ENCODE measurements at places on chromosomes 3 and 15. TPM values are rescaled to one million over a fixed set of nuclear protein-coding genes. Genes with fewer than 3 reads are reported as not detected.

- no peak overlapping the region for H3K27ac ChIP-seq
Measured at GRCh38 chr3:194522579-194523046, 35.8 kb upstream of the ATP13A3 start.

DNA sequence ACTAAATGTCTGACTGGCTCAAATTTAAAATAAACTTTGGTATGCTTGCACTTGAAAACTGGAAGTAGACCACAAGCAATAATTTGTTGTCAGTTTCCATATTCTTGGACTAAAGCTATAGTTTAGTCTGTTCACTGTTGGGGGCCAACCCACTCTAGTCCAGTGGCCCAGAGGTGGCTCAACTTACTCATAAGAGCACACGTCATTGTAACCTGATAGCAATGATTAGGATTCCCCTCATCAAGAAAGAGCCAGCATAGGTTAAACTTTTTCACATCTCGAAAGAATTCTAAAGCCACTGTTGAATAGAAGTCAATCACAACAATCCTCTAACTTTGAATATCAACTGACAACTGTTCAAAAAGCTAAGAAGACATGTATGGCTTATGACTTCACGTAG lies 147.0 kb downstream of the MEIS2 start:
- no peak for DNase-seq
- no peaks in the 10 kb centered on the region for H3K27me3 ChIP-seq
- H3K27ac ChIP-seq: no peak overlapping the region
- peaks cover 14% of the 10 kb centered on the region for H3K4me1 ChIP-seq
- H3K4me3 ChIP-seq: no peak overlapping the region
- H3K36me3 ChIP-seq: no peaks in the 10 kb centered on the region

DNA sequence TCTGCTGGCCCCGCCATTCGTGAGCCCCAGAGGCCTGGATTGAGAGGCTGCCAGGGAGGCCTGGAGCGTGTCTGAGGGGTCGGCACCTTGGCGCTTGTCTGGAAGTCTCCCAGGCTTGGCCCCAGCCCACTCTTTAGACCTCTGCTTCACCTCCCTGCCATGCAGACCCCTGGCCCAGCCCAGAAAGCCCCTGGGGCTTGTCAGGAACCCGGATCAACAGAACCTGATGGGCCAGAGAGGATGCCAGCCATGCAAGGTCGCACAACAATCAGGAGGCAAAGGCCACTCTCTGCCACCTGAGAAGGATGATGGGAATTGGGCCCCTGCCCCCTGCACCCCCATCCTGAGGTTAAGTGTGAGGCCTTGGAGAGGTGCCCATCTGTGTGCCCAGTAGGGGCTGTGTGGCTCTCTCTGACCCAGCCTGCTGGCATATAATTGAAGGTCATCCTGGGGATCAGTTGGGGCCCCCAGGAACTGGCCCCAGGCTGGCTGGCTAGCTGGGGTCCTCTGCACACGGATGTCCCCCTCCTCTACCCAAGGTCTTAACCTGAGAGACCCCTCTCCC lies 103.3 kb upstream of the SLC6A6 start:
- no peaks in the 10 kb centered on the region for H3K27me3 ChIP-seq
- no peak overlapping the region for H3K4me3 ChIP-seq
- DNase-seq: no peak
- H3K36me3 ChIP-seq: no peaks in the 10 kb centered on the region

DNA sequence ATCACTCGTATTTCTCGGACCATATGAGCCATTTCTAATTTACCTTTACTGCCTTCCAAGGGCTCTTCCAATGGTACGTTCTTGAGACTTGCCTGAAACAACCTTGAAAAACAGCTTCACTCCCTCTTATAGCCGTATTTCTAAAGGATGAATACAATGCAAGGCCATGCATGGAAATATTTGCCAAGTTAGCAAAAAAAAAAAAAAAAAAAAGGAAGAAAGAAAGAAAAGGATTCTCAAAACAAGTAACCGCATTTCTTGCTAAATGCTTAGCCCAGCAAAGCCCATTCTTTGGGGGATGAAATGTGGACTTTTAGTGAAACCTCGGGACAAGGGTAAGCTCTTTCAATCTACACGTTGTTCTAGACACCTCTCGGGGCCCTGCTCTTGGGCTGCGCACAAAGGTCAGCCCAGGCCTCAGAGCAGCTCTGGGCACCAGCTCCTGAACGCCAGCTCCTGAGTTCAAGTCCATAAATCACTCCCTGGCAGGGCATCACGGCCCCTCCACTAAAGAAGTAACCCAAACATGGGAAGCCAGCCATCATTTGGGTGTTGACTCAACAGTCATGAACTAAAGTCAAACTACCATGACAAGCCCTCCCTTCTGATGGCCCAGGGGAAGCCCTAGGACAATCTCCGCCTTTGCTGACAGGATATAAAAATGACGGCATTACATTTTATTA lies 132.7 kb downstream of the ADAMTS17 start:
- no peak overlapping the region for H3K4me3 ChIP-seq
- DNase-seq: no peak
- no peaks in the 10 kb centered on the region for H3K36me3 ChIP-seq
- no peaks in the 10 kb centered on the region for H3K27me3 ChIP-seq
- H3K4me1 ChIP-seq: peaks cover 13% of the 10 kb centered on the region
- no peak overlapping the region for H3K27ac ChIP-seq

LYZL4 gene
- not detected for total RNA-seq
